Frontal cortex (tissue), 4 donors: ENCODE measurements at places on chromosomes 2 and 18.

DNA sequence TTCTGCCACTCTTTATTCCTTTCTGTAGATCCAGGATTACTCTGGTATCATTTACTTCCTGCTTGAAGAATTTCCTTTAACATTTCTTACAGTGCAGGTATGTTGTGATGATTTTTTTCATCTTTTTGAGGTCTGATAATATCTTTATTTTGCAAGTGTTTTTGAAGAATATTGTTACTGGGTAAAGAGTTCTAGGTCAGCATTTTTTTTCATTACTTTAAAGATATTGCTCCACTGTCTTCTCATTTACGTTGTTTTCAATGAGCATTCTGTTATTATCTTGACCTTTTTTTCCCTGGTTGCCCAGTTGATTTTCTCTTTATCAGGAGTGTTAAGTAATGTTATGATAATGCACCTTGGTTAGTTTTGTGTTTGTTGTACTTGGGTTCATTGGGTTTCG, 31.7 kb upstream of the TMEM247 start:
- no peak for DNase-seq

- DNase-seq = no peak
These were observed 20.2 kb downstream of the TWIST2 start for GRCh38 chr2:238868067-238868524.

DNA sequence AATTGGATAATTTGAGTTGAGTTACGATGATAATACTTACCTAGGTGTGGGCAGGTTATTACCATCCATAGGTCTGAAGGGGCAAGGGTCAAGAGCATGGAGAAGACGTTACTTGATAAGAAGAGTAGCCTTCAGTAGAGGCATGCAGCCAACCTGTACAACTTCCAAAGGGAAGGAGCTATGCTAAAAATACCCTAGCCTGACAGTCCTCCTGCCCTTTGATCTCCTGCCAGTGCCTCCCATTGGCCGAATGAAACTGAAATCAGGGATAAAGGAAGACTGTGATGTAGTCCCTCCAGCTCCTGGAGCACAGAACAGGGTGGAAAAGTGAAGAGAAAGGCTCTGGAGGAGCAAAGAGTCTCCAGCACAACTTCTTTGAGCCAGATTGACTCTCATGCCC, 487.4 kb downstream of the ADCYAP1 start:
- DNase-seq = no peak

GRCh38 chr2:159617100-159617499, 752 bp upstream of the BAZ2B start:
- no peak for DNase-seq

GRCh38 chr2:37634914-37635503, 36.4 kb downstream of the CDC42EP3 start:
- no peak for DNase-seq

DNA sequence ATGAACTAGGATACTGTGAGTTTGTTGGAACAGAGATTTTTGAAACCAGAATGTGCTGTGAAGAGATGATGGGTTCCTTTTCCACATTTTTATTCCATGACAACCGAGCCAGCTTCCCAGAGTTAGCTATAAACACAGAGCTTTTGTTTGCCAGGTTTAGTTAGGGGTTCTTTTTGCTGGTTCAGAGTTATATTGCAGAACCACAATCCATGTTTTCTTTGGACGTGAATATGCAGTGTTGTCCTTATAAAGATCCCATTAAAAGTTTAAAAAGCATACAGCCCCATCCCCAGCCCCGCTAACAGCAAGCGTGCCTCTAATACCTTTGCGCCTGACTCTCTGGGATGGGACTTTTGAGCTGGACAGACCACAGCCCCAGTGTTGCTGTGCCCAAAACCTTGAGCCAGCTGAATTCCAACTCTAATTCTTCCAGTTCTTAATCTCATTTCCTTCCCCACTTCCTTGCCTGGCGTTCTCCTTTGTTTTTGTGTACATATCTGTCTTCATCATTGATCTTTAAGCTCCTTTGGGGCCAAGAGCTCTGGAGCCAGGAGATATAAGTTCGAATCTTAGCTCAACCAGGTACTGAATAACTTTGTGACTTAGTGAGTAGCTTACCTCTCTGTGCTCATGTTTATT, 72.3 kb downstream of the SPATS2L start:
- no peak for DNase-seq

GRCh38 chr18:28063271-28063761, 113.6 kb downstream of the CDH2 start:
- no peak for DNase-seq

DNA sequence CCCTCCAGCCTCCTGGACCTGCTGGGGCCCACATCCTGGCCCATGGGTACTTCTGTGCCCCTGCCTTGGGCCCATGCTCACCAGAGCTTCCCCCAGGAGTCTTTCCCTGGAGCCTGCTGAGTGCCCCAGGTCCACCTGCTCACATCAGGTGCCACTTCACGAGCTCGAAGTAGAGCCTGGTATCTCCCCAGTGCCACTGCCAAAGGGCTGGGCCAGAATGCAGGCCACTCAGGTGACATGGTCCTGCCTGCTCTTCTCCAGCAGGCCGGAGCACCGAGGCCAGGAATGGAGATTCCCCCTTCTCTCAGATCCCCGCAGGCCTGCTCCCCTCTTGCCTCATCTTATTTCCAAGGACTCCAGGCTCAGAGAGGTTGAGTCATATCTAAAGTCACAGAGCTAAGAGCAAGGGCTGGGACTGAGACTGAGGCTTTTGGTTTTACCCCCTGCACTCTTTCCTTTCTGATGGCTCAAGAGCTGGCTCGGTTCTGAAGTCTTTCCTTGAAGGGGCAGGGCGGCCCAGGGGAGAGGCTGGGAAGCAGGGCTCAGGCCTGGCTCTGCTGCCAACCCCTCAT, 79.2 kb downstream of the HS1BP3 start:
- DNase-seq = no peak

DNA sequence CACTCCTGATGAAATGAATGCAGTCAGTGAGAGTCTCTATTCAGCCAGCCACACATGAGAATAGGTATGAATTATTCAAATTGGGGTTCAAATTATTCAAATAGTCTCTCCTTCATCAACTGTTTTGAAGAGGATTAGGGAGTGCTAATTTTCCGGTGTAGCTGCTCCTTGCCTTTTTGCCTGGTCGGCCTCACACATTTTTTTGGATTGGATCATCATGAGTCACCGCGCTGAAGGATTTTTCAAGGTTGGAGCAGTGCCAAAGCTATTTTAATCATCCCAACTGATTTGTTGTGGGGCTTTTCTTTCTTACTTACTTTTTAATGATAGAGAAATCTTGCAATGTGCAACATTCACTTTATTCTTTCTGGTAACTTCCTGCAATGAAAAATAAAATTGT, 2.4 kb upstream of the DTNA start:
- no peak for DNase-seq

- DNase-seq = no peak
These were observed 102.2 kb downstream of the OSBPL6 start for GRCh38 chr2:178296394-178297090.

DNA sequence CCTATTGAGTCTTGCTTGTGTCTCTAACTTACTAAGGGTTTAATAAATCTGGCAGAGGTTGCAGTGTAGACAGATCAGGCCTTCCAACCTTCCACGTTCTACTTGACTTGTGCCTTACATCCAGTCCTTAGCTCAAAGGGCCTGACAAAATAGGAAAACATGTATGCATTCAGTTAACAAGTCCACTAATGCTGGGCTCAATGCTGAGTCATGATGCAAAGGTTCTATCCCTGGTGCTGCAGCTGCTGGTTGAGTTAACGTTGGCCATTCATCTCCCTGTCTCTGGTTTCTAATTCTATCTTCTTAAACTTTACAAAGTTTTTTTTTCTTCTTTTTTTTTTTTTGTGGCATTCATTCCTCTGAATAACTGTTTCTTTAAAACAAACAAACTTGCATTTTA, 46.3 kb upstream of the ITGB6 start:
- no peak for DNase-seq

DNA sequence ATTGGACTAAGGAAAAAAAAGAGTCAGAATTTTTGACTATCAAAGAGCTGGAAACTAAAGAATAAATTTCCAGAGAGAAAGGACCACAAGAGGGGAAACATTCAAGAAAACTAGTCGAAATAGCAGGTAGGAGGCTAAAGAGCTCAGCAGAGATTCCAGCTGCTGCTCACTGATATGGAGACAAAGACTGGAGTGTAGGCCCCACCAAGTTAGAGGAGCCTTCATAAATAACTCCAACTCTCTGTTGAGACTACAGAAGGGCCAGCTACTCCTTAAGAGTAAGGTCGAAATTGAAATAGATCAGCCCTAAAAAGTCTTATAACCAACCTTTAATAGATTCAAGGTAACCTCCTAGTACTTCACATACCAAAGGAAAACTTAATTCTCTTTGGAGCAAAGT, 31.1 kb downstream of the SS18 start:
- no peak for DNase-seq

GRCh38 chr18:77316008-77316407, 66.4 kb downstream of the GALR1 start:
- DNase-seq = no peak

- DNase-seq = no peak
These were observed 61.4 kb upstream of the COPS8 start for GRCh38 chr2:237024255-237024654.

DNA sequence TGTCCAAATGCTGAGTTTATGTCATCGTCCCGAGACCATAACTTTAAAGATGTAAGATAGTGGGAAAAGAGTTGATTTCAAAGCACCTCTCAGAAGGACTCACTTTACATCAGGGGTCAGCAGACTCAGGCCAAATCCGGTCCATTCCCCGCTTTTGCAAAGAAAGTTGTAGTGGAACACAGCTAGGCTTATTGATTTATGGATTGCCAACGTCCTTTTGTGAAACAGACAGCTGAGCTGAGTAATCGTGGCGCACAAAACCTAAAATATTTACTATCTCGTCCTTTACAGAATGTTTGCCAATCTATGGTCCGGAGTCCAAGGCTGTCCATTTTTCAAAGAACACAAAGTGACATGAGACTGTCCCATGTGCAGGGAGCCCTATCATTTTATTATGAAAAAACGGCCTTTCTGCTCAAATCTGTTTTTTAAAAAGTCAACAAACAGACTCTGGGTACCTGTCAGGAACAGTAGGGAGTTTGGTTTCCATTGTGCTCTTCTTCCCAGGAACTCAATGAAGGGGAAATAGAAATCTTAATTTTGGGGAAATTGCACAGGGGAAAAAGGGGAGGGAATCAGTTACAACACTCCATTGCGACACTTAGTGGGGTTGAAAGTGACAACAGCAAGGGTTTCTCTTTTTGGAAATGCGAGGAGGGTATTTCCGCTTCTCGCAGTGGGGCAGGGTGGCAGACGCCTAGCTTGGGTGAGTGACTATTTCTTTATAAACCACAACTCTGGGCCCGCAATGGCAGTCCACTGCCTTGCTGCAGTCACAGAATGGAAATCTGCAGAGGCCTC, at the start of gene IL1RN:
Gene IL1RN, plus strand, starts transcription at position 754 of the 801 bp plus-strand sequence. Its CDS starts 27 bp downstream, at position 781.
- no peak for DNase-seq

- DNase-seq = no peak
These were observed 85.0 kb downstream of the WDSUB1 start for GRCh38 chr2:159201360-159202063.

DNA sequence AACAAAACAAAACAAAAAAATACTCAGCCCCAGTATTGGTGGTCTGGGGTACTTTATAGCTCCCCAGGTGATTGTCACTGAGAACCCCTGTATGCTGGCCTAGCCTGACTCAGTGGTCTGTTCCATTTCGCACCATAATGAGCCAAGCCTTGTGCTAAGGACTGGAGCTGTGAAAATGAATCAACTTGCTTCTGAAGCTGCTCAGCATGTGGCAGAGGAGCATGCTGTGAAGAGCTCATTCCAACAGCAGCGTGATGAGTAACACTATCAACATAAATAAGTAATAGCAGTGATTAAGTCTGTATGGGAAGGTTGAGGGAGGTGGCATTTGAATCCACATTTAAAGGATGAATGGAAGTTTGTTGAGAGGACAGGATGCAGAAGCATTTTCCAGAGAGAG, 67.2 kb upstream of the ATL2 start:
- DNase-seq = no peak

DNA sequence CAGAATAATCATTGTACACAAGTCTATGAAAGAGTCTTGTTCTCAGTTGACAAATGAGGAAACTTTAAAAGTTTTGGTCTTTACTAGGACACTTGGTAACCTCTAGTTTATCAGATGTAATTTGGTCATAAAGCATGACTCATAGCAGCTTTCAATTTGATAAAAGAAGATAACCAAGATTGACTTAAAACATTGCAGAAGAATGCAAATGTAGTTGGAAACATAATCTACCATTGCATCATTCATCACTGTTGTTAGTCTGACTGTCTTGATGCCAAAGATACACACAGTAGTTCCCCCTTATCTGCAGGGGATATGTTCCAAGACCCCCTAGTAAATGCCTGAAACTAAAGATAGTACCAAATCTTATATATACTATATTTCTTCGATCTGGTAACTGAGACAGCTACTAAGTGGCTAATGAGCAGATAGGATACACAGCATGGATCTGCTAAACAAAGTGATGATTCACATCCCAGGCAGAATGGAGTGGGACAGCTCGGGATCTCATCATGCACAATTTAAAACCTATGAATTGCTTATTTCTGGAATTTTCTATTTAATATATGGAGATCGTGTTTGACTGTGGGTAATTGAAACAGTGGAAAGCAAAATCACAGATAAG, 131.4 kb upstream of the CCDC68 start:
- no peak for DNase-seq
